ENCODE measurements at places on chromosomes 13 and 19.

DNA sequence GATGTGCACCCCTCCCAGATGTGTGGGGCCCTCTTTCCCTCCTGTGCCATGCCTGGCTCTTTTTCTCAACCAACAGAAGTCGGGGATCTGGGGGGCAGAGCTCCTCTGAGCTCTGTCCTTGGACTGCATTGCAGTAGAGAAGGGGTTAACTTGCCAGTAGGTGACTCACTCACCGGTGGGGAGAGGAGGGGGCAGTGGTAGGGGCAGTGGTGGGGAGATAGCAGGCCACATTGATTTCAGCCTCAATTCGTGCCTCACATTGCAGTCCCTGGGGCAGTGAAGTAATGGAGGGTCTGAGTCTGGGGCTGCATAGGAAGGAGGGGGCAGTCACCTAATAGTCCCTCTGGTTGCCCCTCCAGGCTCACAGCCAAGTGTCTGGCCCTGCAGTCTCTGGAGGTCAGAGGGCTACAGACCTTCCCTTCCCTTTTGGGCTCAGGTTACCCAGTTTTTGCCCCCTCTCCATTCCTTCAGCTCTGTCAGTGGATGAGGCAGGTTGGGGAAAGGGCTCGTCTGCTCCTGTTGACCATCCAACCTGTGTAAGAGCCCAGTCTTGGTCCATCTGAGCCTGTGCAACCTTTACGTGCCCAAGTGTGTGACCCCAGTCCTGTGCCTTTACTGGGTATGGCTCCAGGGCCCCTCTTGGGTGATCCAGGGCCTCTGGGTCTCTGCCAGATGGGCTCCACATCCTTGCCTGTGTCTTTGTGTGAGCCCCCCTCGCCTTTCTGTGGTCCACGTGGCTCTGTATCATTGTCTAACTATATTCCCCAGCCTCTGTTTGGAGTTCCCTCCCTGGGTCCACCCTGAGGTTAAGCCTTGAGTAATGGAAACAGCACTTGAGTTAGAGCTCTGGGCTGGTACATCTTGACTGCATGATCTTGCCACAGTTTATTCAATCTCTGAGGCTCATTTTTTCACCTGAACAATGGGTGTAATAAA lies 13.0 kb downstream of the CIC start:
- DNase-seq = no peak

- DNase-seq = no peak
Observed at GRCh38 chr13:64000321-64000720, 2584.7 kb upstream of the PCDH20 start.

- peak; percentile 3 for DNase-seq
Observed at GRCh38 chr13:112447761-112448603, 71.8 kb downstream of the SPACA7 start.

GRCh38 chr19:58278541-58279041 lies at the start of gene ZNF8:
TSS of gene ZNF8 (plus strand) at chr19:58278955. CDS start at chr19:58279082, 127 bp downstream.
- peak; percentile 98 for DNase-seq

DNA sequence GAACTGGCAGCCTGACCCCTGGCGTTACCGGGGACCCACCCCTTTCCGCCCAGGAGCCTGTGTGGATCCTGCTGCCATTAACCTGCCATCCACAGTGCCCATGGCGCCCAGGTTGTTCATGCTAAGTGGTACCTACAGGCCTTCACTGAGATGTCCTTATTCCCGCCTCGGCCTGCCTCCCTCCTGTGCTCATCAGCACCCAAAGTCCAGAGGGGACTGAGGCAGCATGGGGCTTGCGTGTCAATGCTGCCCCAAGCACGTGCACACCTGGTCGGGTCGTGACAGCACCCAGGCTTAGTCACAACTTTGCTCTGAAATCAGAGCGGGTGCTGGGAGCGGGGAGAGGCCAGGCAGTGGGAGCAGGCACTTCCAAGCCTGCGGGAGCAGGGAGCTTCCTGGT lies 3.7 kb upstream of the INTS6 start:
- no peak for DNase-seq

- DNase-seq = peak; percentile 76
Observed at GRCh38 chr19:18167975-18168645, 5.5 kb upstream of the IFI30 start.

- DNase-seq = no peak
Observed at GRCh38 chr13:21594715-21595545, 9.0 kb downstream of the MICU2 start.

DNA sequence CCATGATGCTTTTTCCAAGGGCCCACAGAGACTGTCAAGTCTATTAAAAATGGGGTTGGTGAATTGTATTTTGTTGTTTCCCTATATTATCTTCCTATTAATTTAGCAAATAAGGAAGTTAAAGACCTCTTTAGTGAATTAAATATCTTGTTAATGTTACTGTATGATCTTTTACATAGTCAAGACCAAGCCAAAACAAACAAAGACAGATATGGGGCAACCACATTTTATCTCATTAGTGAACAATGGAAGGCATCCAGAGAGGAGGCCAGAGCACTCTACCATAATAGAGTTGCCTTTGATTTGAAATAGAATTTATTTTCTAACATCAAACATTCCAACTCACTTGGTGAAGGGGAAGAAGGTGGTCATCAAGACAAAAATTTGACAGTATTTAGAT lies 169.4 kb downstream of the B3GLCT start:
- DNase-seq = no peak

GRCh38 chr13:44374348-44374712 lies 706 bp downstream of the SERP2 start:
- DNase-seq = no peak

GRCh38 chr19:34577531-34578101 lies 96.1 kb downstream of the WTIP start:
- no peak for DNase-seq

DNA sequence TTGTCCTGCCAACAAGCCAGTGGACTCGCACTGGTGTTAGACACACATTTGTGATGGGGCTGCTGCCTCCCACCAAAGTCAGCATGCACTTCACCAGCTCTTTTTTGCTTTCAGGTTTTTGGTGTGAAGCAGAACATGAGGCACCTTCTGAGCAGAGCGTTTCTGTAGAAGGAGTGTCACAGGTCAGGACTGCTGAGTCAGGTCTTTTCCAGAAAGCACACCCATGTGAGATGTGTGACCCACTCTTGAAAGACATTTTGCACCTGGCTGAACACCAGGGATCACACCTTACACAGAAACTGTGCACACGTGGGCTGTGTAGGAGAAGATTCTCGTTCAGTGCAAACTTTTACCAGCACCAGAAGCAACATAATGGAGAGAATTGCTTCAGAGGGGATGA lies 4.8 kb downstream of the ZNF304 start:
- DNase-seq = no peak

GRCh38 chr13:31629085-31629780 lies 110.1 kb upstream of the RXFP2 start:
- DNase-seq = no peak

Measured in stimulated activated CD8-positive, alpha-beta memory T cell treated with anti-CD3 and anti-CD28 coated beads, Interleukin-4, amount 100 ng/mL, for 48 hours (primary cell).